ENCODE measurements at places on chromosomes 13 and 19. TPM values are rescaled to one million over a fixed set of nuclear protein-coding genes. Genes with fewer than 3 reads are reported as not detected.
A peak's percentile ranks its signal among the peaks of the same experiment; 100 is the strongest.

GIPC3 gene
- 0.34 TPM for total RNA-seq

RNF113B gene
- not detected for total RNA-seq

DNA sequence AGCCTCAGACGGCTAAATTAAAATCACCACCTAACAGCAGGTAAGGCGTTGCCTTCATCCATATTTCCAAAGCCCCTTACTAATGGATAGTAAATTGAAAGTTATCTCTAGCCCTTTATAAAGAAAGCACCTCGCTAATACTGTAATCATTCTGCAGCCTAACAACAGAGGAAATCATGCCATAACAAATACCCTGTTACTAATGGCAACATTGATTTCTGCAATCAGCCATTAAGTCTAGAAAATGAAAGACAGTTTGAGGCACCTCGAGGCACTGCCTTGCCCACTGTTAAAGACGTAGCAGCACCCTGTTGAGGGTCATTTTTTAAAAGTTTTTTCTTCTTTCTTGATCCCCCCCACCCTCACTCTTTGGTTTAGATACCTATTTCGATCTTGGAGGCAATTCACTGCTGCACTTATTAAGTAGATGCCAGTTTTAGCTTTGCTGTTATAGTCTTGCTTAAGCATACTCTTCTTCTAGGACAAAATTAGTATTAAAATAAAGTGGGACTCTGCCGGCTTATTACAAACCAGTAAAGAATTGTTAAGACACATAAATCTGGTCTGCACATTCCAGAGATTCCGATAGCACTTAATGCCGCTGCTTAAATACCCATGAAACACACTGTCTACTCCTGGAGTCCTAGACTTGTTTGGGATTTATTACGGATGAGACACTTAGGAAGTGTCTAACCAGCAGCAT is 74.8 kb downstream of the ZNF536 start:
- no peak for DNase-seq

GRCh38 chr19:21584537-21584936 is 79.1 kb downstream of the ZNF429 start:
- no peak for DNase-seq

- no peak for DNase-seq
Observed at GRCh38 chr19:3678188-3678587, 22.1 kb downstream of the PIP5K1C start.

GRCh38 chr19:39270036-39270871 is 2.1 kb downstream of the IFNL2 start:
- peak; percentile 24 for DNase-seq

GRCh38 chr19:35395382-35396199 is 24.7 kb downstream of the GPR42 start:
- DNase-seq, result no peak

Measured in suprapubic skin (tissue), 4 donors.